Upper lobe of left lung (tissue), 6 donors: ENCODE measurements at places on chromosomes 11 and 22.

DNA sequence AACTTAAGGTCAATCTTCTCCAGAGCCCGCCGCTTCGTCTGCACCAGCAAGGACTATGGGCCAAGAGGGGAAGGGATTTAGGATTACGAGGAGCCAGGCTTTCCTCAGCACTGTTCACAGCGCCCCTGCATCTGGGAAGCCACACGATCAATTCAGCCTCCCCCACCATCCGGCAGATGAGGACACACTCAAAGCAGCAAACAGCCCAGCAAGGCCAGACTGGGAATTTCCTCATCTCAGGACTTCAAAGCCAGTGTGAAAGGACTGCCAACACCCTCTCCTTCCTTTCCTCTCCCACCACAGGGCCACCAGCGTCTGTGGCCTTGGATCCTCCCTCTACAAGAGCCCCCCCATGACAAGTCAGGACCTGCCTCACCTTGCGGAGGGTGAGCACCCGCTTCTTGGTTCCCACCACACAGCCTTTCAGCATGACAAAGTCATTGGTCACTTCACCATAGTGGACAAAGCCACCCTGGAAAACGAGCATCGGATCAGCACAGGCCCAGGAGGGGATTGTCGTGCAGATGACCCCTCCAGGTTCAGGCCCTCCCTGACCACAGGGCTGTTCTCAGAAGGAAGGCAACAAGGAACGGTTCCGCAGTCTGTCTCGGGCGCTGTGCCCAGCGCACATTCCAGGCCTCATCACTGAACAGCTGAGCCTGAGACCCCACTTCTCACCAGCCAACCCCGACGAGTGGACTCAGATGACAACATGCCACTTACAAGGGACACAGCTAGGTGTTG is 6.0 kb downstream of the RPL3 start:
- DNase-seq, result no peak

DNA sequence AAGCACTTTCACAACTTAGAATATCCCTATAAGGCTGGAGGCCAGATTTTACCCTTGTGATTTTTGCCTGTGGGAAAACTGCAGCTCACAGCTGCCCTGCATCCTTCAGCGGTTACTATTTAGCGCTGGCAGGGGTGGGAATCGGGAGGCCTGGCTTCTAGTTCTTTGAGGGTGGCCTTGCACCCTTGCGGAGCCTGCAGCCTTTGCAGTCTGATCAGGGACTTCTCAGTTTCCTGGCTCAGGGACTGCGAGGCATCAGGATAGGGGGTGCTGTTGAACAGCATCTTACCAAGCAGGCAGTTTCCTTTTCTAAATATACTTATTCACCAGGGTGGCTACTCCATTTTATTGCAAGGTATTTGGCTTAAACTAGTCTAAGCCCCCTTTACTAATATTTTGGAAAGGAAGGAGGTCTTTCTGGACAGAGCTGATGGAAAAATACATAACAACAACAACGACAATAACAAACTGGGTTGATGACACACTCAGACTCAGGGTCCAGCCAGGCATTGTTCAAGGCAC is 2.9 kb upstream of the APOA1 start:
- no peak for DNase-seq

- DNase-seq, result no peak
Observed at GRCh38 chr11:48101958-48102357, 114.7 kb upstream of the OR4B1 start.

- DNase-seq, result no peak
Observed at GRCh38 chr22:25027959-25028840, 75.7 kb downstream of the KIAA1671 start.

DNA sequence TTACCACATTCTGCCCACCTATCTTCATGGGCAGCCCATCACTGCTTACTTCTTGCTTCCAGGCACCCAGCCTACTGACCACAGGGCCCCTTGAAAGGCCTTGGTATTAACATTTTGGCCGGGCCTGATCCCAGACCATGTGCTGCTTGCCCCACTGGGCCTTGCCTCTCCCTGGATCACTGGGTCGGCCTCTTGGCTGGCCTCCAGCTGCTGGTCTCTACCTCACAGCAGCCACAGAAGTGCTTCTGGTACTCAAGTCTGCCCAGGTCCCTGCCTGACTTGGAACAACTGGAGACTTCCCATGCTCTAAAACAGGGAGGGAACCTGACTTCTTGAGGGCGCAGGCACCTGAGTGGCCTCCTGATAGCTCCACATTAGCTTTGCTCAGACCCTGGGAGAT is 63.6 kb downstream of the THAP12 start:
- no peak for DNase-seq

DNA sequence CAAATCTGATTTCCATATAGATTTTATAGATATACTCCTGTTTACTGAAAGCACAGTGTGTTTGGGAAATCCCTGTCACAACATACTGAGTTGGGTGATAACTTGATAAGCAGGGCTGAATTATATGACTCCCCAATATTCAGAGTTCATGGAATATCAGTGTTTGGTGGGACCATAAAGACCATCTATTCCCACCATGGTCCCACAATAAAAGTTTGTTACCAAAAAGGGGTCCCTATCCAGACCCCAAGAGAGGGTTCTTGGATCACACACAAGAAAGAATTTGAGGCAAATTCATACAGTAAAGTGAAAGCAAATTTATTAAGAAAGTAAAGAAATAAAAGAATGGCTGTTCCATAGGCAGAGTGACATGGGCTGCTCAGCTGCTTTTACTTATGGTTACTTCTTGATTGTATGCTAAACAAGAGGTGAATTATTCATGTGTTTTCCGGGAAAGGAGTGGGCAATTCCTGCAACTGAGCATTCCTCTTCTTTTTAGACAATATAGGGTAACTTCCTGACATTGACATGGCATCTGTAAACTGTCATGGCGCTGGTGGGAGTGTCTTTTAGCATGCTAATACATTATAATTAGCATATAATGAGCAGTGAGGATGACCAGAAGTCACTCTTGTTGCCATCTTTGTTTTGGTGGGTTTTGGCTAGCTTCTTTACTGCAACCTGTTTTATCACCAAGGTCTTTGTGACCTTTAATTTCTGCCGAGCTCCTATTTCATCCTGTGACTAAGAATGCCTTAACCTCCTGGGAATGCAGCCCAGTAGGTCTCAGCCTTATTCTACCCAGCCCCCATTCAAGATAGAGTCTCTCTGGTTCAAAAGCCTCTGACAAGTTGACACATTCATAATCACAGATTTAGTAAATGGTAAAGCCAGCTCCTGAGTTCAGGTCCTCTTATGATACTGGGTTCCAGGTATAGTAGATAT is 240.6 kb upstream of the PDGFD start:
- no peak for DNase-seq

GRCh38 chr22:19599626-19600243 is 75.5 kb upstream of the CLDN5 start:
- no peak for DNase-seq

DNA sequence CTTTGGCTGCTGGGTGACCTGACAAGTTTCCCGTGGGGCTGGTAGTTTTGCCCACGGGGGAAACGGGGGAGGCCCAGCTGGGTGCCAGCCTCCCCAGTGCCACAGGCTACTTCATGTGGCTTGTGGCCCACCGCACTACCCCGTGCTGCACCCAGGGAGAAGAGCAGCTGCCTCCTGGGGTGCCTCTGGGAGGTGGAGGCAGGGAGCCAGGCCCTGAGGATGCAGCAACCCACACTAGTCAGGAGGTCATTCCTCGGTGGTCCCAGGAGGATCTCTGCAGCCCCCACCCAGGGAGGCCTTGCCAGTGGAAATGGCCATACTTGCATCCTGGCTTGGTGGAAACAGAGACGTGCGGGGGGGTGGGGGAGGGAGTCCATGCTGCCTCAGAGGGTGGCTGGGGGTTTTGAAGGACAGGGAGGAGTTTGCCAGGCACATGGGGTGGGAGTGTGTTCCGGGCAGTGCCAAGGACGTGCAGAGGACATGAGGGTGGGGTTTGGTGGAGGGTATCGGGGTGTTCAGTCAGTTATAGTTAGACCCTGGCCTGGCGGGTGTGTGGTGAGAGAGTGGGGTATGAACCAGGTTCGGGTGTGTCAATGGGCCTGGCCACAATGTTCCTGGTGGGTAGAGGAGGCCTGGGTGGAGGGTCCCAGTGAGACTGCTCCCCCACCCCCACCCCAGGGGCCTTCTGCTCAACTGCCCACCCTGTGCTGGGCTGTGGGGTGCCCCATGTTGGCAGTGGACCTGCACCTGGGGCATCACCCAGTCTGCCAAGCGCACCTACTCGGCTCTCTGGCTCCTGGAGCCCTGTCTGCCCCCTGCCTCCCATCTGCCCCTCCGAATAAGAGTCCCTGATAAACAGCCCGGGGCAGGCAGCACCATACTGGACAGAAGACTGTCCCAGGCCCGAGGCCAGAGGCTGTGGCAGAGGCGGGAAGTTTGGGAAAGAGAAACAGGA is 3.8 kb downstream of the PIM3 start:
- peak; percentile 54 for DNase-seq

- peak; percentile 19 for DNase-seq
Observed at GRCh38 chr11:8258784-8259183, 4.9 kb downstream of the LMO1 start.

- DNase-seq, result no peak
Observed at GRCh38 chr11:66136752-66137123, 66.7 kb downstream of the PACS1 start.

GRCh38 chr11:23897453-23898286 is 599.2 kb upstream of the LUZP2 start:
- no peak for DNase-seq

GRCh38 chr22:37777122-37777687 is 30.5 kb upstream of the GCAT start:
- peak; percentile 79 for DNase-seq

GRCh38 chr11:83156996-83157593 is at the start of gene PCF11:
PCF11 (plus strand) TSS chr11:83157131; CDS start chr11:83157440, 309 bp downstream.
- DNase-seq, result peak; percentile 98
